Activated CD4-positive, alpha-beta memory T cell treated with anti-CD3 and anti-CD28 coated beads for 36 hours (primary cell): ENCODE measurements at places on chromosomes 16 and 17. TPM values are rescaled to one million over a fixed set of nuclear protein-coding genes. Genes with fewer than 3 reads are reported as not detected.
A peak's percentile ranks its signal among the peaks of the same experiment; 100 is the strongest.

ALOX15 gene
- not detected for total RNA-seq

DNA sequence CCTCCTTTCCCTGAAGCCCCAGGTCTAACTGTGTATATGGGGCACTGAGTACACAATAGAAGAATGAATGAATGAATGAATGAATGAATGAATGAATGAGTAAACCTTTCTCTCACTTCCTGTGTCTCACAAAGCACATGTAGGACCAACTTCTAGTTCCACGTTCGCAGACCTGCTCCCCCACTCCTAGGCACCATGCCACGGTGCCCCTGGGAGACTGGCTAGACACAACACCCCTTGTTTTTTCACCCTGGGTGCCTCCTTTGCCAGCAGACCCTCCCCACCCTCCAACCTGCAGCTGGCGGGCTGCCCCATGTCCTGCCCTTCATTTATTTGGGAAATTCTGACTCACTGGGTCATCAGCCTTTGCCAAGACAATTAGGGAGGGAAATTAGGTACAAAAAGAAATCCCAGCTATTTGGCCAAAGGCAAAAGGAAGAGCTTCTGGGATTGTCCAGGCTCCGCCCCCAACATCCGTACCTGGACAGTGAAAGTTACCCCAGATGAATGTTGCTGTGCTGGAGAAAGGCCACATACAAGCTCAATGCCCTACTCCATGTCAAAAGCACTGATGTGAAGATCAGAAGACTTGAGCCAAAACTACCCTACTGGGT lies 7.7 kb downstream of the CES1 start:
- H3K27me3 ChIP-seq = peaks cover 3% of the 10 kb centered on the region
- no peaks in the 10 kb centered on the region for H3K4me1 ChIP-seq
- no peaks in the 10 kb centered on the region for H3K36me3 ChIP-seq
- H3K4me3 ChIP-seq = no peak overlapping the region
- no peak for DNase-seq
- no peak overlapping the region for H3K27ac ChIP-seq

- H3K4me3 ChIP-seq = no peak overlapping the region
- H3K27me3 ChIP-seq = no peaks in the 10 kb centered on the region
- peaks cover 23% of the 10 kb centered on the region for H3K4me1 ChIP-seq
- H3K36me3 ChIP-seq = peaks cover 3% of the 10 kb centered on the region
Measured at GRCh38 chr16:522320-523096, 5.0 kb upstream of the CAPN15 start.

GRCh38 chr16:85759136-85759535 lies 8.2 kb upstream of the C16orf74 start:
- peaks cover 11% of the 10 kb centered on the region for H3K4me1 ChIP-seq
- H3K4me3 ChIP-seq = no peak overlapping the region
- H3K27me3 ChIP-seq = peaks cover 30% of the 10 kb centered on the region
- H3K36me3 ChIP-seq = no peaks in the 10 kb centered on the region

DNA sequence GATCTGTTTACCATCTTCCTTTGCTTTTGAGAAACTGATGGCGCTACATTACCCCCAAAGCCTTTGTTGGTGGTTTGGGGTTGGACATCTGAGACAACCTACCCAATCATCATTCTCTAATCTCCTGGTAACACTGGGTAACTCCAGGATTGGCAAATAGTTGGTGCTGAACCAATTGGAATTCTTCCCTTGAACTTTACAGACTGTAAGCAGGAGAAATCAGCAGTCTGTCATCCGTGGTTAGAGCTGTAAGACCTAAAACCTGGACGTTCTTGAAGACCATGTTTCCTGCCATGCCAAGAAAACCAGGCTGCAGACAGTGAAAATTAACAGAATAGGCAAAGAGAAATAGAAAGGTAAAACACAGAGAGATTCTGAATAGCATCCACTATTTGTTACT lies 398.8 kb upstream of the SALL1 start:
- no peaks in the 10 kb centered on the region for H3K36me3 ChIP-seq
- no peaks in the 10 kb centered on the region for H3K27me3 ChIP-seq
- no peaks in the 10 kb centered on the region for H3K4me1 ChIP-seq
- no peak overlapping the region for H3K27ac ChIP-seq

GRCh38 chr16:89827383-89828198 lies 684 bp upstream of the SPIRE2 start:
- H3K27me3 ChIP-seq = peaks cover 25% of the 10 kb centered on the region
- peaks cover 5% of the 10 kb centered on the region for H3K4me1 ChIP-seq
- peak; percentile 11 for DNase-seq
- H3K36me3 ChIP-seq = no peaks in the 10 kb centered on the region
- peak overlapping the region; percentile 49 for H3K4me3 ChIP-seq
